Activated CD8-positive, alpha-beta memory T cell treated with anti-CD3 and anti-CD28 coated beads, Interleukin-2, amount 10 ng/mL, durations not matched to agents 7 days and 5 days (primary cell): ENCODE measurements at places on chromosomes 7 and 10. TPM values are rescaled to one million over a fixed set of nuclear protein-coding genes. Genes with fewer than 3 reads are reported as not detected.

The XPNPEP1 gene
- total RNA-seq, result 84.8 TPM

The FUOM gene
- total RNA-seq, result 9.1 TPM

The ABHD11 gene
- total RNA-seq, result 15.9 TPM

The EPHB6 gene
- total RNA-seq, result 5.1 TPM

The PTN gene
- total RNA-seq, result not detected

The TRPV6 gene
- total RNA-seq, result not detected

The PAPOLB gene
- not detected for total RNA-seq

The MYH16 gene
- total RNA-seq, result not detected

The CHN2 gene
- total RNA-seq, result 12.6 TPM

GRCh38 chr7:31027161-31027965 is 24.7 kb upstream of the ADCYAP1R1 start:
- peaks cover 19% of the 10 kb centered on the region for H3K4me1 ChIP-seq
- no peak overlapping the region for H3K4me3 ChIP-seq
- DNase-seq, result no peak
- H3K27ac ChIP-seq, result no peak overlapping the region
- H3K27me3 ChIP-seq, result no peaks in the 10 kb centered on the region

GRCh38 chr7:12389089-12389700 is 14.5 kb downstream of the VWDE start:
- H3K27me3 ChIP-seq, result peaks cover 6% of the 10 kb centered on the region
- DNase-seq, result peak; percentile 62
- no peak overlapping the region for H3K27ac ChIP-seq
- no peaks in the 10 kb centered on the region for H3K4me1 ChIP-seq
- H3K4me3 ChIP-seq, result no peak overlapping the region

DNA sequence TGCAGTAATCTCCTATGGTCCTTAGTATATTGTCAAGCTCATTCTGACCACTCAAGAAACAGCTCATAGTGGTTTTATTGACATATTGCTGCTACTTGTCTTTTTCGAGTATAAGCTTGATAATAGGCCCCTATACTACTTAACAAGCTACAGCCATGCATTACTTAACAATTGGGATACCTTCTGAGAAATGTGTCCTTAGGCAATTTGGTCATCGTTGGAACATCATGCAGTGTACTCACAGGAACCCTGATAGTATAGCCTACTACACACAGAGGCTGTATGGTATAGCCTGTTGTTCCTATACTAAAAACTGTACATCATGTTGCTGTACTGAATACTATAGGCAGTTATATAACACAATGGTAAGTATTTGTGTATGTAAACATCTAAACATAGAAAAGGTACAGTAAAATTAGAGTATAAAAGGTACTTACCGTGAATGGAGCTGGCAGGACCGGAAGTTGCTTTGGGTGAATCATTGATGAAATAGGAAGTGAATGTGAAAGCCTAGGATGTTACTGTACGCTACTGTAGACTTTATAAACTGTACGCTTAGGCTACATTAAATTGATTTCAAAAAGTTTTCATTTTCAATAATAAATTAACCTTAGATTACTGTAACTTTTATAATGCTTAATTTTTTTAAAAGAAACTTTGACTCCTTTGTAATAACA is 160.9 kb downstream of the LRRC4 start:
- H3K27ac ChIP-seq, result no peak overlapping the region
- peaks cover 14% of the 10 kb centered on the region for H3K36me3 ChIP-seq
- H3K4me1 ChIP-seq, result peaks cover 14% of the 10 kb centered on the region

DNA sequence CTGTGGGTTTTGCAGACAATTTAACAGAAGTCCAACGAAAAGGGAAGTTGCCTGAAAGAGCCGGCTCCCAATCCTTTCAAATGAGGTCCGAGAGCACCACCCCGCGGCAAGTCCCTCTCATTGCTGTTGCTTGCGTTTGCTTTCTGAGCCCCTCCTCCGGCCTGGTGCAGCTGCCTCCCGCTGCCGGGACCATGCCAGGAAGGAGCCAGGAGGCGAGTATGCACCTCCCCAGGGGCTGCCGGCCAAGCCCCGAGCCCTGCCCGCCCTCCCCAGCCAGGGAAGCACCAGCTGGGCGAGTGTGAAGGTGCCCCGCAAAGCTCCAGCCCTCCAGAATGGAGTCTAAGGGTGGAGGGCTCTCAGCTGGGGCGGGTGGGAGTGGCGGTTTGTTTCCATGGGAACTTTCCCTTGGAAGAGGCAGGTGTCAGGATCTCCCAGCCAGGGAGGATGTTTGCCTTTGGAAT is 25.8 kb upstream of the PPP2R2D start:
- peaks cover 35% of the 10 kb centered on the region for H3K27me3 ChIP-seq
- H3K36me3 ChIP-seq, result no peaks in the 10 kb centered on the region
- DNase-seq, result peak; percentile 69
- H3K27ac ChIP-seq, result no peak overlapping the region
- peaks cover 2% of the 10 kb centered on the region for H3K4me1 ChIP-seq

- H3K27ac ChIP-seq, result no peak overlapping the region
- peak overlapping the region; percentile 73 for H3K4me3 ChIP-seq
- peaks cover 12% of the 10 kb centered on the region for H3K27me3 ChIP-seq
- no peaks in the 10 kb centered on the region for H3K36me3 ChIP-seq
- peaks cover 45% of the 10 kb centered on the region for H3K4me1 ChIP-seq
Observed at GRCh38 chr10:101839416-101840063, 4.1 kb downstream of the KCNIP2 start.

DNA sequence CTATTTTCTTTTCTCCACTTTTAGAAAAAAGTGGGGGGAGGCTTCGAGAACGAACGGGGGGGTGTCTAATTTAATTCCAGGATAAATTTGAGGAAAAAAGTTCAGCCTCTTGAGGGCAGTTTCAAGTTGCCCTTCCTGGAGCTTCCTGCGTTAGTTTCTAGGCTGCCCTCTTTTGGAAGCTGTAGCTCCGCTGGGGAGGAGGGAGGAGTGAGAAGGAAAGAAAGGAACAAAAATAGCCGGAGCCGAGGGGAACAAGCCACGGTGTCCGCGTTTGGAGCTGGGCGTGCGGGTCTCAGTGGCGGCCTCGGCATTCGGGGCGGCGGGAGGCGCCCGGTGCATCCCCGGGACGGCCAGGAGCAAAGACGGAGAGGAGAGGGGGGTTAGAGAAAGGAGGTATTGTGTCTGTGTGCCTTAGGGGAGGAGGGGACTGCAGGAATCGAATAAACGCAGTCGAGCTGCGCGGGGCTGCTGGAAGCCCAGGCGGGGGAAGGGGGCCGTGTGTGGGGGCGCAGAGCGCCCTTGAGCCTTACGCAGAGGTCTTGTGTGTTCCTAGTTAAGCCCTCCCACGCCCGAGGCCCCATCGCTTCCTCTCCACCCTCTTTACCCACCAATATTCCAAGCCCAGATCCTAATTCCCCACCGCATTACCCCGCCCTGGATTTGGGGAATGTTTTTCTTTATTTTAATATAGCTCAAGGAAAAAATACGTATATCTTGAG is 2.0 kb upstream of the TNRC18 start:
- H3K27ac ChIP-seq, result peak overlapping the region; percentile 66
- no peaks in the 10 kb centered on the region for H3K36me3 ChIP-seq
- DNase-seq, result no peak
- peaks cover 34% of the 10 kb centered on the region for H3K4me1 ChIP-seq

GRCh38 chr7:74479066-74479781 is 25.5 kb downstream of the GTF2IRD1 start:
- H3K4me3 ChIP-seq, result no peak overlapping the region
- no peak overlapping the region for H3K27ac ChIP-seq
- H3K4me1 ChIP-seq, result no peaks in the 10 kb centered on the region
- peaks cover 14% of the 10 kb centered on the region for H3K27me3 ChIP-seq

- DNase-seq, result peak; percentile 75
- H3K27me3 ChIP-seq, result no peaks in the 10 kb centered on the region
- H3K4me3 ChIP-seq, result no peak overlapping the region
- H3K36me3 ChIP-seq, result no peaks in the 10 kb centered on the region
Observed at GRCh38 chr10:103745341-103746247, 109.8 kb downstream of the SH3PXD2A start.

DNA sequence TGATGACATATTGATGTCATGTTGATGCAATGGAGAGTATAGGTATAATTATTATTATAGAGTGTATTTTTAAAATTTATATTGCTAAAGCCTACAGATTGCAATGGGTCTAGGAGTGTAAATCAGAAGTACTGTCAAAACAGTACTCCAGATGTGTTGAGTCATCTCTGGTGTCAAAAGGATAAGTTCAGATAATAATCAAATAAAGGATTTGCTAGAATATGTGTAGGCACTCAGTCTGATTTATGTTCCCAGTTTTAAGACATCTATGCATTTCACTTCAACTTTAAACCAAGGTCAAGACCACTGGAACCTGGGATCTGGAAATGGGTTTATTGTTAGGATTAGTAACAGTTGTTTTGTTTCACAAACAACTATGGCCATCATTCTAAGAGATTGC is 342.3 kb upstream of the BMPER start:
- H3K27me3 ChIP-seq, result no peaks in the 10 kb centered on the region
- no peak overlapping the region for H3K4me3 ChIP-seq
- peaks cover 4% of the 10 kb centered on the region for H3K4me1 ChIP-seq
- H3K27ac ChIP-seq, result no peak overlapping the region
- no peaks in the 10 kb centered on the region for H3K36me3 ChIP-seq
- no peak for DNase-seq

DNA sequence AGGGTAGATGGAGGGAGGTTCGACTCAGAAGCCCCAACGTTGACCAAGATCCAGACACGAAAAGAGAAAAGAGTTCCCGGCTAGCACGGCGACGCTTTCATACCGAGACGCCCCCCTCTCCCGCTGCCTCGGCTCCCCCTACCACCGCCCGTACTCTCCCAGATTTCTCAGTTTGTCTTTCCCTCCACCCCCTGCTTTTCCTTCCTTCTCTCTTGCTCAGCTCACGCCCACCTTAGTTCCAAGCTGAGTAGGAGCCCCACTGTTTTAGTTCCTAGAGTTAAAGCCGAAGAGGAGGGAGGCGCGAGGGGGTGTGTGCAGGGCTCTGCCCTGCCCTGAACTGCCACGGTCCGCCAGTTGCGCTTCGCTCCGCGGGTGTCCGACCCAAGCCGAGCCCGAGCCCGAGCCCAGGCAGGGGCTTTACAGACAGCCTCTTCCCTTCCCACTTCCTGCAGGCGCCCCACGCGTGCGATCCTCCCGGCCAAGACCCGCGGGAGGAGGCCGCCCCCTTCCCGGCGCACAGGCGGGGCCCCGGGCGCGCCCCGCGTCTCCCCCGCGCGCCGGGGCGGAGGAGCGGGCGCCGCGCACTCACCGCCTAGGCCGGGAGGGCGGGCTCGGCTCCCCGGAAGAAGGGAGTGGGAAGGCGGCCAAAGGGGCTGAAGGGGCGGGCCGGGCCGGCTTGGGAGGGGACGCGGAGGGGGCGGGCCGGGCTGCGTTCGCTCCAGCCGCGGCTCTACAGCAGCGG is at the start of gene EPHB6:
Gene EPHB6 (plus strand): TSS at position 705 of the 742 bp plus-strand sequence. CDS start 8,152 bp downstream, outside the sequence.
- H3K4me3 ChIP-seq, result peak within 1 kb of the TSS; percentile 88
- H3K27ac ChIP-seq, result peak within 1 kb of the TSS; percentile 77
- H3K36me3 ChIP-seq, result no peaks in the 10 kb centered on the region
- H3K27me3 ChIP-seq, result peaks cover 8% of the 10 kb centered on the region

- H3K27ac ChIP-seq, result no peak overlapping the region
- no peak for DNase-seq
- H3K4me1 ChIP-seq, result peaks cover 4% of the 10 kb centered on the region
- H3K27me3 ChIP-seq, result peaks cover 13% of the 10 kb centered on the region
Observed at GRCh38 chr10:3397231-3397630, 224.6 kb upstream of the PITRM1 start.

- H3K4me3 ChIP-seq, result no peak within 1 kb of the TSS
- H3K27me3 ChIP-seq, result peaks cover 5% of the 10 kb centered on the region
- H3K27ac ChIP-seq, result no peak within 1 kb of the TSS
- no peaks in the 10 kb centered on the region for H3K4me1 ChIP-seq
- no peak for DNase-seq
Observed at GRCh38 chr10:46046261-46046660, at the start of gene MSMB. Gene MSMB (minus strand): TSS chr10:46046269. CDS start chr10:46046237, 32 bp downstream.

DNA sequence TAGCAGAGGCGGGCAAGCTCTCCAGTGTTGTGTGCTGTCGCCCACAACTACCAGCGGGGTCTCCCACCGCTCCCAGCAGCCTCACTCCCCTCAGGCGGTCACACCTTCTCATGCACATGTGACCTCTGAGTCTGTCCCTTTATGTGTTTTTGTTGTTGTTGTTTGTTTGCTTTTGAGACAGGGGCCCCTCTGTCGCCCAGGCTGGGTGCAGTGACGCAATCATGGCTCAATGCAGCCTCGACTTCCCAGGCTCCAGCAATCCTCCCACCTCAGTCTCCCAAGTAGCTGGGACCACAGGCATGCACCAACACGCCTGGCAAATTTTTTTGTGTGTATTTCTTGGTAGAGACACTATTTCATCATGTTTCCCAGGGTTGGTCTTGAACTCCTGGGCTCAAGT is 1.5 kb downstream of the CPSF4 start:
- H3K4me1 ChIP-seq, result peaks cover 35% of the 10 kb centered on the region
- DNase-seq, result no peak
- H3K36me3 ChIP-seq, result peaks cover 23% of the 10 kb centered on the region
- H3K27me3 ChIP-seq, result no peaks in the 10 kb centered on the region
- peak overlapping the region; percentile 97 for H3K4me3 ChIP-seq

DNA sequence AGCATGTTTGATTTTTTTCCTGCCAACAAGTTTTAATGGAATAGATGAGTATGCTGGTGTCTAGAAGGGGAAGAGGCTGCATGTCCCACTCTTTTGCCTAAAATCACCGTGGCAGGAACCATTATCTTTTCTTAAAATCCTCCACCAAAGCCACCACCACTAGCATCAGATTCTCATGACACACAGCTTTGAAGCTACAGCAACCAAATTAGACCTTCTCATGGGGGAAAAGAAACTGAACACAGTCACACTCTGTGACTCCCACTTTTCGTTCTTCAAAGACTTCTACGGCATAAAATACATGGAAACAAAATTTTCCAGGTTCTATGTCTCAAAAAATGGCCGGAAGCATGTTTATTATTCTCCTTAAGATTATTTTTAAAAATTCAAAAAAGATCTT is 81.8 kb downstream of the SGMS1 start:
- H3K4me1 ChIP-seq, result peaks cover 71% of the 10 kb centered on the region
- H3K4me3 ChIP-seq, result no peak overlapping the region
- H3K36me3 ChIP-seq, result peaks cover 10% of the 10 kb centered on the region
- no peak for DNase-seq
- H3K27ac ChIP-seq, result peak overlapping the region; percentile 28

DNA sequence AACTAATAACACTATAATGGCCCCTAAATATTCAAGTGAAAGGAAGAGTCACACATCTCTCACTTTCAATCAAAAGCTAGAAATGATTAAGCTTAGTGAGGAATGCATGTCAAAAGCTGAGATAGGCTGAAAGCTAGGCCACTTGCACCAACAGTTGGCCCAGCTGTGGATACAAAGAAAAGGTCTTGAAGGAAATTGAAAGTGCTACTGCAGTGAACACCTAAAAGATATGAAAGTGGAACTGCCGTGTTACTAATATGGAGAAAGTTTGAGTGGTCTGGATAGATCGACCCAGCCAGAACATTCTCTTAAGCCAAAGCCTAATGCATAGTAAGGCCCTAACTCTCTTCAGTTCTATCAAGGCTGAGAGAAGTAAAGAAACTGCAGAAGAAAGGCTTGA is 12.1 kb upstream of the SNX13 start:
- peak overlapping the region; percentile 47 for H3K4me3 ChIP-seq
- H3K4me1 ChIP-seq, result peaks cover 20% of the 10 kb centered on the region
- DNase-seq, result peak; percentile 60

- H3K4me1 ChIP-seq, result peaks cover 2% of the 10 kb centered on the region
- no peak for DNase-seq
- no peak overlapping the region for H3K4me3 ChIP-seq
- peaks cover 38% of the 10 kb centered on the region for H3K27me3 ChIP-seq
Observed at GRCh38 chr7:135757719-135758411, 9.3 kb upstream of the FAM180A start.

- no peak for DNase-seq
- H3K27ac ChIP-seq, result no peak overlapping the region
- H3K4me3 ChIP-seq, result no peak overlapping the region
- no peaks in the 10 kb centered on the region for H3K27me3 ChIP-seq
Observed at GRCh38 chr10:71343392-71343773, 24.3 kb downstream of the SLC29A3 start.

GRCh38 chr7:33666531-33666930 is 238.8 kb upstream of the BMPER start:
- H3K27ac ChIP-seq, result no peak overlapping the region
- no peak for DNase-seq
- H3K4me3 ChIP-seq, result no peak overlapping the region
- H3K4me1 ChIP-seq, result no peaks in the 10 kb centered on the region
